ENCODE measurements at places on chromosomes 2 and 18.

DNA sequence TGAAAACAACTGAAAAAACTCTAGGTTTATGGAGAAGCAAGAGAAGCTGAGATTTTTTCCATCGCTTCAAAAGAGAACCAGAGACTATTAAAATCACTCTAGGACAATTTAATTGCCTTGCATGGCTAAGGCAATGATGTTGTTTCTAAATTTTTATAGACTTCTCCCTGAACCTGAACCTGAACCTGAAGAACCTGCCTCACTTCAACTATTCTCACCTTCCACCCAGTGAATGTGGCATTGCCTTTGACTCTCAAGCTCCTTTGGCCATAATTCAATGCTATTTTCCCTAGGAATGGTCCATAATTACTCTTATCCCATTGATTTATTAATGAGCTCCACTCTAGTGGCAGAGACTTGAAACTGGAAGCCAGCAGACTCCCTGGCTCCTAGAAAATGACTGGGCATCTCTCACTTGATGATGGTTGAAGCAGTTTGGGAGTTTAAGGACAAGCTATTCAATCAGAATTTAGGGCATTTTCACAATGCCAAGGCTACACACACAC, 303.8 kb upstream of the UBE2E3 start:
- no peak for DNase-seq

- no peak for DNase-seq
Measured at GRCh38 chr18:23301972-23302371, 151.1 kb upstream of the RIOK3 start.

GRCh38 chr18:49853436-49853835, 40.1 kb upstream of the ACAA2 start:
- no peak for DNase-seq

- no peak for DNase-seq
Measured at GRCh38 chr2:9524291-9524690, 31.3 kb downstream of the ADAM17 start.

DNA sequence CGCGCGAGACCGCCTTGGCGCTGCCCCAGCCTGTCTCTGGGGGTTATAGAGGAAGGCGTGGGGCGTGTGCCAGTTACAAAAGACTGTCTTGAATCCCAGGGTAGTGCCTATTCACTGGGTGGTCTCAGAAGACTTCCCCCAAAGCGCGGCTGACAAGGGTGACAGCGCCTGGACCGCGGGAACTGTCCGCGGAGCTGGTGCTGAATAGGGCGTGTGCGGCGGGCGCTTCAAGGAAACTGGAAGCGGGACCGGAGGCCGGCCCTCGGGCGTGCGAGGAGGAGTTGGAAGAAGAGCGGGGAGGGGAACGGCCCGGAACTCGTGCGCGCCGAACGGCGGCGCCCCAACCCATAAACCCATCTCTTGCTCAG, 2.3 kb downstream of the EGR4 start:
- no peak for DNase-seq

- DNase-seq = no peak
Measured at GRCh38 chr2:64792995-64793639, 139.4 kb upstream of the SERTAD2 start.

DNA sequence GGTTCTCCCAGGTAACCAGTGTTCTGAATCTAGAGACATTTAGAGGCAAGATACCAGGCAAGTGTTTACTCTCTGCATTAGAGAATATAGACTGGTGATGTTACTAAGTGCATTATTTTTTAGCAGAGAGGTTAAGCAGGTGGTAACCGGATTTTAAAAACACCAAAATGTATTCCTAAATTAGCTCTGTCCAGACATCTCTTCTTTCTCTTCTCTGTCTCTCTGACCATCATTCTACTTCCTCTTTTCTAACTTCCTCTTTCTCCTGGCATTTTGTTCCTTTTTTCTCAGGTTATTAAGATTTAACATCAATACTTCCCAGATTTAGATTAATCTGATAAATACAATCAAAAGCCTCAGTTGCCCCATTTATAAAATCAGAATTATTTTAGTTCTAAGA, 31.7 kb upstream of the DYNC1I2 start:
- DNase-seq = no peak

- no peak for DNase-seq
Measured at GRCh38 chr2:105821428-105822125, 76.9 kb downstream of the NCK2 start.

DNA sequence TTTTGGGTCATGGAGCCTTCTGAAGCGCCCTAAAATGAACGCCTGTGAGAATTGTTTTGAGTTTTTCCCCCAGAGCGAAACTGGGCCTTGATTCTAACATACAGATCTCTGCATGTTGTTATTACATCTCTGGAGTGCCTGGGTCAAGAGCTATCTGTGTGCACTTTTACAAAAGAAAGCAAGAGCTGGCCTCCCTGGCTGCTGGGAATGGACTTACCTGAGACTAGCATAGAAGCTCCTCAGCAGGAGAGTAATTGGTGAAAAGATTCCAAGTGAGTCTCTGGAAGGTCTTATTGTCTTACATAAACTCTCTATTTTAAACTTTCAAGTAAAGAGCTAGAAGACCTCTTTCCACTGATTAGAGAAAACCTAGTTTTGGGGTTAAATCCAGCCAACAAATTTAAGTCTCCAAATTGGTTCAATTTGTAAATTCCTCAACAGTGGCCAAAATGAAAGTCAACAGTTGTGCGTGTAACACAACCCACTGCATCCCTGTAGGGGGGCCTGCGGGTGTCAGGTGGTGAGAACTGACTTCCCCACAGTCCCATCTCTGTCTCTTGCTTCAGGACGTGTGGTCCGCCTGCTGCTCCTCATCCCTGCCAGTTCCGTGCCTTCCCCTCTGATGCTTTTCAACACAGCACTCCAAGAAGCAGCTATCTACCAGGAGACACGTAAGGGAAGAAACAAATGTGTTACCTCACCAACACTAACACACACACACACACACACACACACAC, 206.1 kb downstream of the SH3BP4 start:
- no peak for DNase-seq

DNA sequence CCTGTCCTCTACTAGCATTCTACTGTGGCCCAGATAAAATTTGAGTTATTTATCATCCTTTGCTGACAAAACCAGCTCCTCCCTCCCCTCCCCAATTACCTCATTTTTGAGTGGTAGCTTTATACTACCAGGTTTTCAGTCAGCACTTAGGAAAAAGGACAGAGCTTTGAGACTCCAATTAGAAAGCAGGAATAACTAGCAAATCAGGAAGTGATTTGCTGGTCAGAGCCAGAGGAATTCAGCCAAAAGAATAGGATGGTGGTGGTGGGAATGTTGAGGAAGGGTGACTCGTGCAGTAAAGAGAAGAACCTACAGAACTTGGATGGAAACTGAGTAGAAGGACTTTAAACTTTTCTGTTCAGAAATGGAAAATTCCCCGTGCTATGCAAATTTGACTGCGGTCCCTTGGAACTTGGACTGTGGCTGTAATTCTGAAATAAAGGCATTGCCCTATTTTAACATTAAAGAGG, 3.7 kb downstream of the MYL12B start:
- DNase-seq = no peak

DNA sequence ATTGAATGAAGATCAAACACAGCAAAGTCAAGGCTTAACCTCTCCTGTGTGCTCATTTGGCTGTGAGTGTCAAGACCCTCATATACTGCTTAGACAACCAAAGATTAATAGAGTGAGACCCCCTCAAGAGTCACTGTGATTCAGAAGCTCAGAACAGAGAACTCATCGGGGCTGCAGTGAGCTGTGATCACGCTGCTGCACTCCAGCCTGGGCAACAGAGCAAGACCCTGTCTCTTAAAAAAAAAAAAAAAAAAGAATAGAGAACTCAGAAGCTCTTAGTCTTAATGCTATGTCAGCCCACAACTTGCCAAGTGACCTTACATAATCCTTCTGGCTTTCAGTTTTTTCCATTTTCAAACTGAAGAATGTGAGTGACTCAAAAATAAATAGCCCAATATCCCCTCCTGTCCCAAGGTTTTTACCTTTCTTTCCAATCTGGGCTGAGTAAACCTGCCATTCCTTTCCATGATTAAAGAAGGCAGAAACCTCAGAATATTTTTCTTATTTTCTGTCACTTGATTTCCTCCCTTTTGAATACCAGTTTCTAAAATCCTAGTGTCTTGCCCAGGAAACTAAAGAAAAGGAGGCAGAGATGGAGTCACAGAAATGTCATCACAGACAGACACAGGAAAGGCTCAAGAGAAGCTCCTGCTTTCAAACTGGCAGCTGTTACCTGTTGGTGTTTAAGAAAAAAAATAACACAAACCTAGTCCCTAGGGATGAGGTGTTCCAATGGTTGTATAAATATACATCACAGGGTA, 102.4 kb downstream of the CACNB4 start:
- no peak for DNase-seq

- DNase-seq = no peak
Measured at GRCh38 chr2:60058781-60059180, 494.7 kb downstream of the BCL11A start.

GRCh38 chr18:306608-307255, 38.9 kb upstream of the THOC1 start:
- no peak for DNase-seq

Measured in effector CD8-positive, alpha-beta T cell (primary cell).